ENCODE measurements at places on chromosomes 12 and 14.

- DNase-seq = no peak
Measured at GRCh38 chr12:72075401-72075800, 136.8 kb downstream of the TPH2 start.

GRCh38 chr12:508795-509194 lies 49.1 kb downstream of the B4GALNT3 start:
- DNase-seq = no peak

GRCh38 chr12:108635201-108635996 lies 1.7 kb upstream of the SELPLG start:
- DNase-seq = no peak

DNA sequence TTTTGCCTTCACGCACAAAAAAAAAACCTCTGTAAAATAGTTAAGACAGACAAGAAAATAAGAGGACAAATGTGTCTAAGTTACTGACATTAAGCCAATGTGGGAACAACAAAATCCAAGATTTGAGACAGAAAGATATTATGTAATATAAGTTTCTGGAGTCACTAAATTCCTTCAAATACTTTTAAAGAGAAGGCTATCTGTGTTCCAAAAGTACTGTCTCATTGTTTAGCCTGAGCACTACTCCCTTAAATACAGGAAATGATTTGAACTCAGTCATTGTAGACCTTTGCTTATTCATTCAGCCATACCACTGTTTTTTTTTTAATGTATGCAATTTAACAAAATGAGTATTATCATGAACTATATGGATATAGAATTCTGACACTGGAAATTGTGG lies 82.7 kb upstream of the KITLG start:
- no peak for DNase-seq

- no peak for DNase-seq
Measured at GRCh38 chr14:90560991-90561390, 164.2 kb downstream of the CALM1 start.

- DNase-seq = no peak
Measured at GRCh38 chr14:64292197-64292596, 2.0 kb downstream of the ESR2 start.

GRCh38 chr12:132197581-132198354 lies 53.5 kb downstream of the NOC4L start:
- DNase-seq = no peak

DNA sequence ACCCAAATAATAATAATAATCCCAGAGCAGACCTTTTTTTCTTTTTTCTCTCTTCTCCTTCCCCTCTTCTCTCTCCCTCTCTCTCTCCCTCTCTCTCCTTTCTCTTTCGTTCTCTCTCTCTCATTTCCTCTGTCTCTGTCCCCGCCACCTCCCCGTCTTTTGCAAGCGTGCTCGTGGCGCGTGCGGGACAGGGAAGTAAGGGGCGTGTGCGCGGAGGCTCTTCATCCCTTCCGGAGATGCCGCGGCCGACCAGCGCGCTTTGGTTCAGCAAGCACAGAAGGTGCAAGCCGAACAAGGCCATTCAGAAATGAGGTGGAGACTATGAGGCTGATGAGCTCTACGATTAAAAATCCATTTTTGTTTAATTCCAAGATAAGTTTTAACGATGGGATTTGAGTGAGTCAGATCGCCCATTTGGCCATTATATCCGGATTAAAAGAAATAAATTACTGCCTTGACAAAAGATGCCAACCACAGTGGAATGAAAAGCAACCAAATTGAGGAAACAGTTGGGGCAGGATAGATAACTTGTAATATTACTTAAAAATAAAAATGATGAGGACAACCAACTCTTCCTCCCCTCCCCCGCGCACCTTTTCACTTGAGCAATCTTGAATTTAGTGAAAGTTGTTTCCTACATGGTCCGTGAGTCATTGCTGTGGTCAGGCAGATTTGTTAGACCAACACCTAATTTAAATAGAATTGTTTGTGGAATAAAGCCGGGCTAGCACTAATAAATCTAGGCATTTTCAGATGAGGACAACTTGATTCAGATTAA lies 1.2 kb upstream of the AMIGO2 start:
- DNase-seq = peak; percentile 44

DNA sequence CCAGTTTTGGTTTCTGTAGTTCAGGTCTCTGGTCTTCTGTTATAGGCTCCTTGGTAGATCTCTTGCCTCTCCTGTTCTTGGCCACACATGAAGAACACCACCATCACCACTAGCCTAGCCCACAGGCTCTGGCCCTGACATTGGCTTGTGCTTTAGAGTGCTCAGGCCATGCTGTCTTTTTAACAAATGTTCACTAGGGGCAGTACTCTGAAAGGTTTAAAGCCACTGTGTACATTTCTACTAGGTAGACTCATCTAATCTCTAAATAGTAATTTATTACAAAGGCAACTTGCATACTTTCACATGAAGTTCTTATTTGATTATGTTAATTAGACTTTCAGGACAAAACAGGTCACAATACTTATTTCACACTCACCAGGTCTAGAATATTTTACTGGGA lies 38.3 kb downstream of the PDE6H start:
- no peak for DNase-seq

- no peak for DNase-seq
Measured at GRCh38 chr12:45477526-45477925, 252.0 kb upstream of the ARID2 start.

DNA sequence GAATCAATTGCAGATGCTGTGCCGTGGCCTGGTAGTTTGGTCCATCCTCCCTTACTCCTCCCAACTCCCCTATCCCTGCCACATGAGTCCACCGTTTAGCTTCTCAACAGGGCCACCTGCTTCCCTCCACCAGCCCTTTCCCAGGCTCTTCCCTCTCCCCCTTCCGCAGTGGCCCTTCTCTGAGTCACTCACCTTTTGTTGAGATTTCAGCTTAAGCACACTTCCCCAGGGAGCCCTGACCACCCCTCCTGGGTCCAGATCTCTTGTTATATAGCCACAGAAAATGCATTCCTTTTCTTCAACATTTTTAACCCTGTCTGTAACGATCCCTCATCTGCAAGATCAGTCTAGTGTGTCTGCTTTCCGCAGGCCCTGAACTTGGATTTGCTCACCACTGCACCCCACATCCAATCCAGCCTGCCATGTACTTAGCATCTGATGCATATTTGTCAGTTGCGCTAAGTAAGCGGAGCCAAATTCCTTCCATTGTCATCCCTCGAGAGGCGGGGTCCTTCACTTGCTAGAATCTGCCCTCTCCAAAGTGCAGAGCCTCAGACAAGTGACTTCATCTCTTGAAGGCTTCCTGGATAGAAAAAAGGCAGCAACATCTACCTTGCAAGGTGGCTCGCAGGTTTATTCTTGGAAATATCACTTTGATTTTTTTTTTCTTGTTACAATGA lies 41.1 kb downstream of the TMEM63C start:
- DNase-seq = no peak

DNA sequence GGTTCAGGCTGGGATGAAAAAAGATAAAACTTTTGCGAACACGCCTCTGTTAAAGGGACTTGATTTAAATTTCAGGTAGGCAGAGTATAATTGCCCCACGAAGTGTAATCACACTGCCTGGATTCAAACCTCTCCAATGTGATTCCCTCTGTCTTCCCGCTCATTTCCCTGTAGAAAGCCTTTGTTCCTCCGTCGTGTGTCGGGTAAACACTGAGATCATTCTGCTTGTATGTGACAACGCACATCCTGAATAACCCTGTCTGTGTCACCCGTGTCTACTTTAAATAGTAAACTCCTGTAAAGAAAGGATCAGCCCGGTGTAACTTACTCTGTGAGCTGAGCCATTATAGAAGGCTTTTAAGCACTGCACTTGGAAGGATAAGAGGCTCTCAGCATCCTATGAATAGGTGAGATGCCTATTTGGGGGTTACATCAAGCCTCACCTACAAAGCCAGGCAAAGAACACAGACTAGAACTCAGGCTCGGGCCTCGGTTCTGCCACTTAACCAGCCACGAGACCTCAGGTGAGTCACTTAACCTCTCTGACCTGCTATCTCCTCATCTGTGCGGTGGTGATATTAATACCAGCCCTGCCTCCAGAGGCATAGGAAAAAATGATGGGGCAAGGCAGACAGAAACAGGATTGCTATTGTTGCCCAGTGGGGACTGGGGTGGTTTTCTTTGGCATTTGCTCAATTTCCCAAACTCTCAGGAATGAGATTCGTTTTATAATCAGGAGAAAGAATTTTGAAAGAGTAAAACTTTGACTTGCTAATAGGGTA lies 74.2 kb downstream of the RBM19 start:
- no peak for DNase-seq

GRCh38 chr14:104363891-104364760 lies 215.4 kb upstream of the C14orf180 start:
- DNase-seq = no peak

GRCh38 chr12:32644431-32644830 lies 34.7 kb upstream of the DNM1L start:
- DNase-seq = no peak

DNA sequence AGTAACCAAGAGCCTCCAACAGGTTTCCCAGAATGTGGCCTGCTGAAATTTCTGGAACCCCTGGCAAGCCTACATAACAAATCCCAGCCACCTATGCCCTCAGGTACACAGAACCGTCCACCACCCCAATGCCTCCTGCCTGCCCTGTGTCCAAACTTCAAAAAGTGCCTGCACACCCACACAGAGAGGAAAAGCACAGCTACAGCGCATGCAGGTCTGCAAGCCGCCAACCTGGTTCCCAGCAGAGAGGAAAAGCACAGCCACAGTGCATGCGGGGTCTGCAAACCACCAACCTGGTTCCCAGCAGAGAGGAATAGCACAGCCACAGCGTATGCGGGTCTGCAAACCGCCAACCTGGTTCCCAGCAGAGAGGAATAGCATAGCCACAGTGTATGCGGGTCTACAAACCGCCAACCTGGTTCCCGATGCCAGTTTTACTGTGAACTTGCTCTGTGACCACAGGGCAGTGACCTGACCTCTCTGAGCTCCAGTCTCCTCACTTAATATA lies 113.5 kb downstream of the SCARB1 start:
- no peak for DNase-seq

DNA sequence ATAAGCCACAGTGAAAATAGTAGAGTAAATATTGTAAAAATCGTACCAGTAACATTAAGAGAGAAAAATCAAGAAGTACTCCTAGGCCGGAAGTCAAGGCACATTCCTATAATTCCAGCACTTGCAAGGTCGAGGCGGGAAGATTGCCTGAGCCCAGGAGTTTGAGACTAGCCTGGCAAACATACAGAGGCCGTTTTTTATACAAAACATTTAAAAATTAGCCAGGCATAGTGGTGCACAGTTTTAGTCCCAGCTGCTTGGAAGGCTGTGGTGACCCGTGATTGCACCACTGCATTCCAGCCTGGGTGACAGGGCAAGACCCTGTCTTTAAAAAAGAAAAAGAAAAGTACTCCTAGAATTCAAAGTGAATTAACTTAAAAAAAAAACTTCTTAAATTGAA lies 341.8 kb downstream of the C12orf50 start:
- DNase-seq = no peak

DNA sequence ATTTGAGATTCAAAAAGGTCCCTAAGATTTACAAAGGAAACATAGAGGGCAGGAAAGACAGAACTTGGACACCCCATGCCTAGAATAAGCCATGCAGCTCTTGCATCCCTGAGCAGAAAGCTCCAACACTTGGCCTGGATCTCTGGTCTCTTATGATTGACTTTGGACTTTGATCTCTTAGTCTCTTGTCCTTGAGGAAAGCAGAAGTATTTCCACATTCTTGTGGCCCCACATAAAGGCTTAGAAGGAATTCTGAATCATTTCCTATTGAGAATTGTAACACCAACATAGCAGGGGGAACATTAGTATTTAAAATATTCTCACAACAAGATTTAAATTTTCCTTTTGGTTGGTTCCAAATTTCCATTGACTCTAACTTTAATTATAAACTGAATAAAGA lies 283.7 kb upstream of the PRKD1 start:
- DNase-seq = no peak

DNA sequence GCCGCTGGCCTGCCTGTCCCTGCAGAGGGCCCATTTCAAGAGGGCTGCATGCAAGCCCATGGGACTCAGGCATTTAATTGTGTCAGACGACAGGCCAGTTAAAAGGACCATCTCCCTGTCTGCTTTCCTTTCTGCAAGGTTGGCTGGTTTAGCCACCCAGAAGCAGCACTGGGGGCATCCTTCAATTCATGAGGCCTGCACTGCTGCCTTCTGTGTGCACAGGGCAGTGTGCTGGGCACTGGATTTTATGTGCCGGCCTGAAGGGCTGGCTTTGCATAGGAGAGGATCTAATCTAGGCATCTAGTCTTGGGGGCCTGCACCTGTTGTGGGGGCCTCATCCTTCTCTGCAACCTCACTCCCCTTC lies 114.1 kb upstream of the FKBP4 start:
- no peak for DNase-seq

DNA sequence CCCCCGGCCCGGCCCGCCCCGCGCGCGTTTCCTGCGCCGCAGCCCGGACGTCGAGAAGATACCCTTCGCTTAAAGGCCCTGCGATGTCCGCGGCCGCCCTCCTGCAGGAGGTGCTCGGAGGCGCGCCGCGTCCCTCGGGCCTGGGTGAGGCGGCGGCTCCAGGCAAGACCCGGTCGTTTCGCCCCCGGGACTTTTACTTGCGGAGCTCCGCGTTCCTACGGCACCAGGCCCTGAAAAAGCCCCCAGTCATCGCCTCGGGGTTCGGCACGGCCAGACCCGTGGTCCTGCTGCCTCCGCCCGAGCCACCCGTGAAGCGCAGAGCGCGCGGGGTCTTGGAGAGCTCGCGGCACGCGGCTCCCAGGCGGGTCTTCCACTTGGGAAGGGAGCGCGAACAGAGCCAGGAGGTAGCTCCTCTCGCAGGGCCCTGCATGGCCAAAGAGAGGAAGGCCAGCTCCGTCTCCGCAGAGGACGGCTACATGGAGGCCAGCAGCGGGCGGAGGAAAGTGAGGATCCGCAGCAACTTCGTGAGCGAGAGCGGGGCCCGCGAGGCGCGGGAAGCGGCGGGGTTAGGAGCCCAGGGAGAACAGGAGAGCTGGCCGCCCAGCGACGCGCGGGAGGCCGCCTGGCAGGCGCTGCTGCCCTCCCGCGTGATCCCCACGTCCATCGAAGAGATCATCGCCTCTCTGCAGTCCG lies 26.9 kb downstream of the TTC6 start:
- no peak for DNase-seq

DNA sequence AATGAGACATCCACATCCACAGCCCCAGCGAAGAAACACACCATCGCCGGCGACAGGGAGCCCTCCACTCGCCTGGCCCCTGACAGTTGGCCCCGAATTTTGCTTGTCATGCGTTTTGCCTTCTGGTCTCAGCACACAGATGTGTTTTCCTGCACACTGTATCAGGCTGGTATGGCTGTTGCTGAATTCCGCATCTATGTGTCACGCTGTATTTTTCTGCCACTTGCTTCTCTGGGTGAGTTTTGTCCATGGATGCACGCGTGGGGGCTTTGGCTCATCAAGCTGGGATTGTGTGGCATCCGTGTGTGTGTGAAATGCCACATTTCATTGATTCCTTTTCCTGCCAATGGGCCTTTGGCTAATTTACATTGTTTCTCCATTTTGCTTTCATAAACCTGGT lies 26.5 kb downstream of the ARL6IP4 start:
- no peak for DNase-seq

- peak; percentile 62 for DNase-seq
Measured at GRCh38 chr14:104676694-104677511, 12.5 kb upstream of the INF2 start.

- no peak for DNase-seq
Measured at GRCh38 chr12:116213885-116214527, 63.5 kb downstream of the MED13L start.

All from stimulated activated CD4-positive, alpha-beta T cell treated with anti-CD3 and anti-CD28 coated beads, Interleukin-12 subunit alpha, Interleukin-12 subunit beta, amount 100 ng/mL, for 4 hours (primary cell).